Cerebellum (tissue), 4 donors: ENCODE measurements at places on chromosomes 11 and 22. TPM values are rescaled to one million over a fixed set of nuclear protein-coding genes. Genes with fewer than 3 reads are reported as not detected.
A peak's percentile ranks its signal among the peaks of the same experiment; 100 is the strongest.

Gene IL17REL
- total RNA-seq: 0.27 TPM

DNA sequence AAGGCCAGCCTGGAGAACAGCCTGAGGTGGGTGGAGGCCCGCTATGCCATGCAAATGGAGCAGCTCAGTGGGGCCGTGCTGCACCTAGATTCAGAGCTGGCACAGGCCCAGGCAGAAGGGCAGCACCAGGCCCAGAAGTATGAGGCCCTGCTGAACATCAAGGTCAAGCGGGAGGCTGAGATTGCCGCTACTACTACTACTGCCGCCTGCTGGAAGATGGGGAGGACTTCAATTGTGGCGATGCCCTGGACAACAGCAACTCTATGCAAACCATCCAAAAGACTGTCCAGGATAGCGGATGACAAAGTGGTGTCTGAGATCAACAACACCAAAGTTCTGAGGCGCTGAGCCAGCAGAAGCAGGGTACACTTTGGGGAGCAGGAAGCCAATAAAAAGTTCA is 3.1 kb upstream of the TMEM218 start:
- DNase-seq: no peak

GRCh38 chr11:102614031-102614430 is 11.1 kb downstream of the MMP20 start:
- DNase-seq: no peak

DNA sequence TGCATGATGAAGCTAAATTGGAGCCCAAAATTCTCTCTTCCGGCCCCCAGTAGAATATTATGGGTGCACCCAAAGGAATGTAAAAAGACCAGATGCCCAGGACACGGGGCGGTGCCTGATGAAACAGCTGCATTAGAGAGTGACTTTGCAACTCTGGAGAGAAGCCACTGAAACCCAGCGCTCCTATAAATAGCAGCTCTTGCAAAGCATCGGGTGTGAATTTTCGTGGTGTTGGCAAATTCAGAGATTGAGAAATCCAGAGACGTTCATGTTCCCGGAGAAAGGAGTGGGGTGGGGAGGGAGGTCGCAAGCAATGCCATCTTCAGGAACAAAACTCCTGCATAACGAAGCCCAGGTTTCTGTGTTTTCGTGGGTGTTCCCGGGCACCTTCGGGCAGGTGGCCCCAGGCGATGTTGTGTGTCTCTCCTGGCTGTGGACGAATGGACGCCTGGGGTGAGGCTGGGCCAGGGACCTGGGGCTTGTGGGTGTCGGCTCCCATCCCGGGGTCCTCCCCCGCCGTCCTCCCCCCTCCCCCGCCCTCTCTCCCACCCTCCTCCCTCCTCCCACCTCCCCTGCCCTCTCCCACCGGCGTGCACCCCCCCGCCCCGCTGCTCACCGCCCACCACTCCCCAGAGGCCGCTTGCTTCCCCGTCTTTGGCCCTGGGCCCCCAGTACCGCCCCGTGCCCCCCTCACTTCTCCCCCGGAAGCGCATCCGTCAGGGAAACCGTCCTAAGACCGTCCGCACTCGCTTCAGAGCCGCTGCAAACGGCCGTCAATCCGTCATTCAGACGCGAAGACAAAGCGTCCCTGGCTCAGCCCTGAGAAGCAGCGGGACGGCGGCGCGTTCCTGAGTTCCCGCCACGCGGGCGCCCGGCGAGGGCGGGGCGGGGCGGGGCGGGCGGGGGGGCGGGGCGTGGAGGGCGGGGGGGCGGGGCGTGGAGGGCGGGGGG is 26.7 kb upstream of the TOLLIP start:
- peak; percentile 28 for DNase-seq
